ENCODE measurements at places on chromosomes 1 and 21.

DNA sequence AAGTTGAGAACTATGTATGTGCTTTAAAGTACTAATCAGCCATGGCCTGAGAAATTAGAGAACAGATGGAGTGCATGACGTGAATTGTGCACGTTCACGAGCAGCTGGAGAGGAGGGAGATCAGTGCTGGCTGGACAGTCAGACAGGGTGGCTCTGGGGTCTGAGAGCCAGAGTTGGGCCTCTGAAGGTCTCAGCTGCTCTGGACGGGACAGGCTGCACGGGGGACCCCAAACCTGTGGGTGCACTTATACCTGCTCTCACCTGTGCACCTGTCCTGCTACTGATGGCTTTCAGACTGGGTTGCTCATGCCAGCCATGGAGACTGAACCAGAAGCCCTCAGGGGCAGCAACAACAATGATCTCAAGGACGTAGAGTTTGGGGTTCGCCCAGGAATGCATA, 43.5 kb downstream of the UMODL1 start:
- no peak for DNase-seq

GRCh38 chr1:58412071-58412580, 134.4 kb downstream of the OMA1 start:
- no peak for DNase-seq

GRCh38 chr1:107795994-107796393, 169.0 kb downstream of the VAV3 start:
- no peak for DNase-seq

GRCh38 chr1:97308131-97308530, 586.5 kb downstream of the PTBP2 start:
- DNase-seq, result no peak

DNA sequence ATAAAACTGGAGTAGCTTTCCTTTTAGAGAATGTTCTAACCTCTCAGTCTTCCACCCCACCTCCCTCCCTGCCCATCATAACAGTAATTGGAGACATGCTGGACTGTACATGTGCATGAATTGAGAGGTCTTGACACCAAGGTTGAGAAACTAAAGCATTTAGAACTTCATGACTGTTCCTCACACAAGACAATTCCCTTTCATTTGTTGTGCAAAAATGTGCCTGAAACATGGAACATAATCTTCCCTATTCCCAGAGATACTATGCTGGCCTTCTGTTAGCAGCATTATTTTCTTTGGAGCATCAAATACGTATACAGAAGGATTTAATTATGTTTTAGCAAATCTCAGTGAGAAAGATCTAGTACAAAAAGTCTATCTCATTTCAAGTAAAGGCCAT, 97.5 kb upstream of the KCNE2 start:
- no peak for DNase-seq

DNA sequence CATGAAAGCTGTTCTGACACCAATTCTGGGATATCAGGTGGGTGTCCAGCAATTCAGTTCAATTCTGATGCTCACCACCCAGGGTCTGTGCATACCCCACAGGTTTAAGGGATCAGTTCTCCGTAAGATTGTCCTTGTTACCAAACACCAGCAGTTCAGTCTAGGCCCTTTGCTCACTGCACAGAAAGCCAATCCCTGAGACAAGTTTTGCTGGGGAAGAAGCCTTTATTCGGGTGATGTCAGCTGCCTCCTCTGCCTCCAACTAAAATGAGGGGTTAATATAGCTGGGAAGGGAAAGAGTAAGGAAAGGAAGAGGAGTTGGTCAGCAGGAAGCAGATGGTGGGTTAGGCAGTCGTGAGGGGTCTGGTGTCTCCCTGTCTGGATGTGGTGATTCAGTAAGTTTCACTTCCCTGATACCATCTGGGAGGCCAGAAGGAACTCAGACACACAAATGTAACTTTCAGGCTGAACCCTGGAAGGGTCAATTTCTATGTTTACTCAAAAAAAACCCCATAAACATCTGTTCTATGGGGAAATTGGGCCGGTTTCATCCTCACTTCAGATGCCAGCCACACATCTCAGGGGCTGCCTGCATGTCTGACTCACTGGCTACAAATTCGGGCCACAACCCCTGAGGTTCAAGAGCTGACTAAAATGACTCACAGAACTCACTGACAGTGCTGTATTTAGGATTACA, 83.3 kb upstream of the PGBD5 start:
- no peak for DNase-seq

- no peak for DNase-seq
These were observed 89.0 kb downstream of the GTF2B start for GRCh38 chr1:88802404-88802803.

DNA sequence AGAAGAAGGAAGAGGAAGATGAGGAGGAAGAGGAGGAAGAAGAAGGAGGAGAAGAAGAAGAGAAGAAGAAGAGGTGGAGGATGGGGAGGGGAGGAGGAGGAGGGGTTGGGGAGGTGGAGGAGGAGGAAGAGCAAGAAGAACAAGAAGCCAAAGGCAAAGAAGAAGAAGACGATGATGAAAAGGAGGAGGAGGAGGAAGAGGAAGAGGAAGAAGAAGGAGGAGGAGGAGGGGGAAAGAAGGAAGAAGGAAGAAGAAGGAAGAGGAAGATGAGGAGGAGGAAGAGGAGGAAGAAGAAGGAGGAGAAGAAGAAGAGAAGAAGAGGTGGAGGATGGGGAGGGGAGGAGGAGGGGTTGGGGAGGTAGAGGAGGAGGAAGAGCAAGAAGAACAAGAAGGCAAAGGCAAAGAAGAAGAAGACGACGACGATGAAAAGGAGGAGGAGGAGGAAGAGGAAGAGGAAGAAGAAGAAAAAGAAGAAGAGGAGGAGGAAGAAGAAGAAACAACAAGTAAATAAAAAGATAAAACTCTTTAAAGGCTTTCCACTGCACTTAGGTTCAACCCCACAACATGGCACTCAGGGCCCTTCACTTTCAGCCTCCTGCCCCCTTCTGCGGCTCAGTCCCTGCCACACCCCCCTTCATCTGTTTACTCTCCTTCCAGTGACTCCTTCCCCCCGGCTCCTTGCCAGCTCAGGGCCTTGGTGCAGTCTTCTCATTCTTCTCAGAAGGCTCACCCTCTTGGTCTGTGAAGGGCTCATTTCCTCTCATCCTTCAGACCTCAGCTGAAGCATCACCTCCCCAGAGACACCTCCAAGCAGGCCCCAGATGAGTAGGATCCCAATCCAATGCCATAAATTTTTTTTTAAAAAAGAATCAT, 114.0 kb downstream of the KCNN3 start:
- no peak for DNase-seq

DNA sequence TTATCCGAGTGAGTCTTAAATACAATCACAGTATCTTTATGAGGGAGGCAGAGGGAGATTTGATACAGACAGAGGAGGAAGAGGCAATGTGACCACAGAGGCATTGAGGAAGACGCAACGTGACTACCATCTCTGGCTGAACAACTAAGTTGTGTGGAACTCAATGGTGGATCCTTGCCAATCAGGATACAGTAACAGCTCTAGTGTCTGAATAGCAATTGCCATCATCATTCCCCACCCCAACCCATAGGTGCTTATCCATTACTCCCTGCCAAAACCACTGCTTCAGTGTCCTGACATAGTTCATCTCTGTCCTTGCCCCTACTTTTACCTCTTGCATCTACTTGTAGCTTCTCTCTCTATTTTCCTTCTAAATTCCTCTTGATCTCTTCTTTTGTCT, 20.5 kb upstream of the RHBDL2 start:
- no peak for DNase-seq

GRCh38 chr1:164718821-164719220, 159.8 kb downstream of the PBX1 start:
- DNase-seq, result no peak

DNA sequence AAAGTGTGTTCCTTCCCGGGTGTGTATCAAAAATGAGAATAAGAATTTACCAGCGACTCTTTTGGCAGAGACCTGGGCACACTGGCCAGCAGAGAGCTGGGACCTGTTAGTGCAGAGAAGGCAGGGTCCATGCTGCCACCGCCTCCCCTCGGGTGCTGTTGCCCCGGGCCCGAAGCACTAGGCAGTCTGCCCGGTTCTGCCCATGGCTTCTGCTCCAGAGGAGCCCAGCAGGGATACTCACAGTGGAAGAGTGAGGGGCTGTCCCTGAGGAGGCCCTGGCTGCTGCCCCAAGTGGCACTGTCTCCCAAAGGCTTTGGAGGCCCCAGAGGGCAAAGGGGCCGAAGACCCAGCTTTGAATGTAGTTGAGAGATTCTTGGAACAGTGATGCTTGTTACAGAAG, 80.5 kb downstream of the MIS18A start:
- no peak for DNase-seq

DNA sequence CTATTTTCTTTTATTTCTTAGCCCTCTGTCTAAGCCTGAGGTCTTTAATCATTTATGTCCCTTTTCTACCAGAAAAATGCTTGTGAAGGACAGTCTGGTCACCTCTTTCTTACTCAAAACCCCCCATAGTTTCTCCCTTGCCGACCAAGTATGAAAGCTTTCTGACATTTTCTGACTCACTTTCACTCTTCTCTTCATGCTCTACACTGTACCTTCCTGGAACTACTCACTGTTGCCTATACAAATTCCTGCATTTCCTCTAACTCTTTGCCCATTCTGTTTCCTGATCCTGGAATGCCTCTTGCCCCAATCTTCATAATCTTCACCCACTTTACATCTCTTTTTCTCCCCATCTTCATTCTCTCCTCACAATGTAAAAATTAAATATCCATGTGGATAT, 380.0 kb downstream of the HHIPL2 start:
- no peak for DNase-seq

- DNase-seq, result no peak
These were observed 142.6 kb downstream of the AJAP1 start for GRCh38 chr1:4797016-4797410.

DNA sequence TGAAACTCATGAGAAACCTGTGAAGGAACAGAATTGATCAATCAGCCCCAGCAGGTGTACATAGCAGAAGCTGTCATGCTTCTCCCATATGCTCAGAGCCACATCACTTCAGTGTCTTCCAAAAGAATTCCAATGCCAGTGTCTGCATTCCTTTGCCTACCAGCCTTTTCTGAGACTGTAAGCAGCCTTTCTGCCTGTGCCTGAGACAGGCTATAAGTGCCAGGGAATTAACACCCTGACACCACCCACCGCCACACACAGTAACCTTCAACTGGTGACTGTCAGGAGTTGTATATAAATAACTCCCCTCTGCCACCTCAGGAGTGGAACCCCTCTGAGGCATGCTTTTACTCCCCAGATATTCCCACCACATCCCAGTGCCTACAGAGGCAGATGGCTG, 38.1 kb upstream of the SLAMF9 start:
- DNase-seq, result no peak

Measured in T-cell (primary cell).